ENCODE measurements at places on chromosomes 4 and X.

- DNase-seq: no peak
Observed at GRCh38 chr4:183716302-183716701, 57.2 kb downstream of the TRAPPC11 start.

- DNase-seq: peak; percentile 85
Observed at GRCh38 chr4:102449751-102450352, 51.3 kb upstream of the NFKB1 start.

- DNase-seq: no peak
Observed at GRCh38 chr4:63632858-63633257, 776.4 kb downstream of the TECRL start.

- DNase-seq: no peak
Observed at GRCh38 chr4:3375688-3376087, 66.1 kb upstream of the HGFAC start.

GRCh38 chr4:183760326-183760725, 101.2 kb downstream of the TRAPPC11 start:
- no peak for DNase-seq

DNA sequence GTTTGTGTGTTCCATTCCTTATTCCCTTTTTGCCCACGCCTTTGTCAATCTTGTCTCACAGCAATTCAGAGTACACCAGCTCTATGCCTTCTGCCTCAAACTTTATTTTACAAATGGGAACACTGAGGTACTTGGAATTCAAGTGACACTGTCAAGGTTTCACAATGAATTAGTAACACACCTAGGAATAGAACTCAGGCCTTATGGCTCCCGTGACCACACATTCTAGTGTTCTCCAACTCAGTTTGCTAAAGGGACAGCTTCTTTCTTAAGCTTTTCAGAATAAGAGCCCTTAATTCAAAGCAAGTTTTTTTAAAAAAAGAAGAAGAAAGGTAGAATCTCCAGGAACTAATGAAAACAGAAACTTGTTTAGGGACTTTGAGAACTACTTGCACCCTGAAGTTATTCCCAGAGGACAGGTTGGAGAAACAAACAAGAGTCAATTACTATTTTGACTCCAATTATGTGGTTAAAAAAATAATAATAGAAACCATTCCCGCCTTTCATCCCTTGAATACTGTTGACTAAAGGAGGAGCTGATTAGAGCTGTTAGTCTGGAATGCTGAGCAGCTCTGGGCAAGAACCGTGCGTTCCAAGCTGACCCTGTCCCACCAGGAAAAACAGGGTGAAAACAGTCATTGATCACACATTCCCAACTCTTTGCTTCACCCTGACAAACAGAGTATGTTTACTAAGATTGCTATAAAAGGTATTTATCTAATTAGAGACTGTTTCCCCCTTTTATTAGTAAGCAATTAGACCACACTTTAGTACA, 408.8 kb upstream of the CNKSR2 start:
- DNase-seq: no peak

DNA sequence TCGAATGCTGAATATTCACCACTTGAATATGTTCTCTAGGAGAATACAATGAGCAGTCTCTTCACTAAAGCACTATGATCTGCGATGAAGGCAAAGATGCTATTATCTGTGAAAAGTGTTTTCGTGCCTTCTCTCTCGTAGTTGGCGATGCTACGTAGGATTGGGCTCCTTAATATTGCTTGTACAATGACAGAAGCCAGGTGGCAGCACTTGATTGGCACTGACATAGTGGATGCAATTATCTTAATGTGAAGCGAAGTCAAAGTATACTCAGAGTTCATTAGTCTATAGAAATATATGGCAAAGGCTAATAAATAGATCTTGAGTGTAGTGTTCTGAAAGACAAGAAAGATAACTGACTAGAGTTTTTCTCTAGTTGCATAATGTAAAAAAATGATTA, 1135.7 kb upstream of the AGA start:
- no peak for DNase-seq

GRCh38 chr4:55547918-55548317, 1.2 kb upstream of the CLOCK start:
- no peak for DNase-seq

GRCh38 chrX:97306771-97307470, 423.2 kb downstream of the RPA4 start:
- DNase-seq: no peak

DNA sequence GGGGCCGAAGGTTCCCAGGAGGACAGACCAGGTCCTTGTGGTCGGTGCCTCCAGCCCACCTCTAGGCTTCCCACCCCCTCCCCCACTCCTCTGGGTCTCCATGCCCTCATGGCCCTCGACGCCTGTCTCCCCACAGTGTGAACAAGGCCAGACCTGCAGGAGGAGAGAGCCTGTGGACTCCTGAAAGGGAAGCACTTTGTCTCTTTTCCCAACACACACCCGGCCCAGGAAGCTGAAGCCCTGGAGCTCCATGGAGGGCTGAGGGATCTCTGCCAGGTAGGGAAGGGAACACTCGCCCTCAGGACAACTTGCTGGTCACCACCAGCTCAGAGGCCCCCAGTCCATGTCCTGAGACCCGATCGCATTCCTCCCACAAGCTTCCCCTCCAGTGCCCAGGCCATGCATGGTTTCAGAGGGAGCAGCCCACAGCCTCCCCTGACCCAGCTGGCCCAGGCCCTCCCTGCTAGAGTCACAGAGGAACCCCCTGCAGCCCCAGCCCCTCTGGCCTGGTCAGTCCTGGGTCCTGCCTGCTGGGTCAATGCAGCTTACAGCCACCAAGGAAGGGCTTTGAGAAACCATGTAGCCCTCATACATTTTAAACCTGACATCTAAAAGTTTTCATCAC, 60.8 kb downstream of the ABLIM2 start:
- DNase-seq: no peak

GRCh38 chrX:30821116-30821515, 67.9 kb downstream of the TAB3 start:
- no peak for DNase-seq

- peak; percentile 9 for DNase-seq
Observed at GRCh38 chrX:1164322-1165288, 47.8 kb downstream of the CRLF2 start.

DNA sequence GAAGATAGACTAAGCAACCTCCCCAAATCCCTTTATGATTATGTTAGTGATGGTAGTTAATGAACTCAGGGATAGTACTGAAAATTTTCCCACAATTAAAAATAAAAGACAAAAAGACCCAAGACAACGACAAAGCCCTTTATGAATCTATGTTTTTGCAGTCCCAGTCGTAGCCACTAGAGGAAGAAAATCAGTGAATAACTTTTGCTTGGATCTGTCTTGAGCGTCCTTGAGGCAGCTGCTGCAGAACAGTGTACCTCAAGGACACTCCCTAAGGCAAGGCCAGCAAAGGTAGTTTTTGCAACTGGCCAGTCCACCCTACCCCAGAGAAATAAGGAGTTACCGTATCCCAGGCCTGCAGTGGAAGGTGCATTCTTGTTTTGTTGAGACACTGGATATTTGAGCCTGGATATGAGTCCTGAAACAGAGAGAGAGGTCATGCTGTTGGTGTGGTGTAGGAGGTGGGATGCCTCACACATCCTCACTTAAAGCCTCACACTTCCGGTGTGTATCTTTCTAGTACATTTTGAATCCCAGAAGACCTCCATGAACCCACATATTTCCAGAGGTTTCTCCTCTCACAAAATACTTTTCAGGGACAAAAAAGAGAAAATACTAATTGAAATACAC, 8.7 kb upstream of the TIMM8A start:
- peak; percentile 61 for DNase-seq

DNA sequence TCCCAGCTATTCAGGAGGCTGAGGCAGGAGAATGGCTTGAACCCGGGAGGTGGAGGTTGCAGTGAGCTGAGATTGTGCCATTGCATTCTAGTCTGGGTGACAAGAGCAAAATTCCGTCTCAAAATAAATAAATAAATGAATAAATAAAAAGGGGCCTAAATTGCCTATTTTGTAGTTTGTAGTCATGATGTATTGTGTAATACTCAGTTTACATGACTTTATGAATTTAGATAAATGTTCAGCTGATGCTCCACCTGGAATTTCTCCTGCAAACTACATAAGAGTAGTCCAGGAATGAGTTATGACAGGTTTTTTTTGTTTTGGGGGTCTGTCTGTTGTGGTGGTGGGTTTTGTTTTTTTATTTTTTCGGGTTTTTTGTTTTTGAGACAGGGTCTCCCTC, 31.1 kb downstream of the RBMX start:
- no peak for DNase-seq

GRCh38 chr4:2742823-2743517, 13.2 kb downstream of the TNIP2 start:
- no peak for DNase-seq

DNA sequence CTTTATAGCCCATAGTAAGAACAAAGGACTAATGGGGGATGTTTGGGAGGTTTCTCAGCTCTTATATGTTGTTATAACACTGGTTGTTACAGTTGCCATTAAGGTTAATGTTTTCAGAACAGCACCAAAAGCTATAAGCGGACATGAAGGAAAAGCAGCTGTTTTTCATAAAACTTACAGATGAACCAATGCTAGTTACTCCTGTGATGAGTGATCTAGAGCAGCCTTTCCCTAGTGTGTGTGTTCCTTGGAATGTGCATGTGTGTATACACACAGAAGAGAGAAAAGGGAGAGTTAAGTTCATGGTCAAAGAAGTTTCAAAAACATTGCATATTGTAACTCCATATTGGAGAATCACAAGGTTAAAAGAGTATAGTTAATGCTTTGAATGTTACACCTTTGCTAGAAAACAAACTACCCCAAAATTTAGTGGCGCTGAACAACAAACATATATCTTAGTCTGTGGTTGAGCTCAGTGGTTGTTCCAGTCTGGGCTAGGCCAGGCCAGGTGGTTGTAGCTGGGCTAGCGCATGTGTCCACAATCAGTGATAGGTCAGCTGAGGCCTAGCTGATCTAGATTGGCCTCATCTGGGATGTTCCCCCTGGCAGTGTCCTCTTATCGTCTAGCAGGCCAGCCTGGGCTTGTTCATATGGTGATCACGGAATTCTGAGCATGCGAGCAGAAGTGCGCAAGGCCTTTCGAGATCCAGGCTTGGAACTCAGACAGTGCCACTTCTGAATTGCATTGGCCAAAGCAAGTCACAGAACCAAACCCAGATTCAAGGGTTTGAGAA, 151.0 kb downstream of the NHS start:
- DNase-seq: no peak

GRCh38 chrX:10509397-10509796, 111.0 kb downstream of the MID1 start:
- no peak for DNase-seq

DNA sequence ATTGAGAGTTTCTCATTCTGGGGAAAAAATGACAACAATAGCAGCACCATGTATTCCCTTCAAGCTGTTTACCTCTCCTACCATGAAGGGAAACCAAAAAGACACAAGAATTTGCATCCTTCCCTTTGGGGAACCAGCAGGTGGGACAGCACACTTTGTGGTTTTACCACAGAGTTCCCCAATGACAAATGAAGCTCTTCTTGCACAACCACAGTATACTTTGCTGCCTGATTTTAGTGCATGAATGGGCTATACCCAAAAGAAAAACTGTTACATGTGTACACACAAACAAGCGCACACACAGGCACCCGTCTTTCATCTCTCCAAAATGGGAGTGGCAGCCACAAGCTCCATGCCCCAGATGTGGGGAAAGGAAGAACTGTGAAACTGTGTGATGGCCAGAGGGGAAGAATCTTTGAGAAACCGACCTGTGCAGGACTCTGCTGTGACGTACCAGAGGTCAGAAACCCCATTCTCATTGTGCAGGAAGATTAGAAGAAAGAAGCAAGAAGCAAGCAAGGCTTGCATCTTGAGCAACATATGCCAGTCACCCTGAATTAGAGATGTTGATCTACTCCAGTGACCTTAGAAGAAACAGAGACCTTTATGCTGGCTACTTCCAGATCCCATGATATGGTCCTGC, 2.7 kb upstream of the MAML3 start:
- no peak for DNase-seq

GRCh38 chr4:78184584-78184983, 127.5 kb downstream of the FRAS1 start:
- no peak for DNase-seq

DNA sequence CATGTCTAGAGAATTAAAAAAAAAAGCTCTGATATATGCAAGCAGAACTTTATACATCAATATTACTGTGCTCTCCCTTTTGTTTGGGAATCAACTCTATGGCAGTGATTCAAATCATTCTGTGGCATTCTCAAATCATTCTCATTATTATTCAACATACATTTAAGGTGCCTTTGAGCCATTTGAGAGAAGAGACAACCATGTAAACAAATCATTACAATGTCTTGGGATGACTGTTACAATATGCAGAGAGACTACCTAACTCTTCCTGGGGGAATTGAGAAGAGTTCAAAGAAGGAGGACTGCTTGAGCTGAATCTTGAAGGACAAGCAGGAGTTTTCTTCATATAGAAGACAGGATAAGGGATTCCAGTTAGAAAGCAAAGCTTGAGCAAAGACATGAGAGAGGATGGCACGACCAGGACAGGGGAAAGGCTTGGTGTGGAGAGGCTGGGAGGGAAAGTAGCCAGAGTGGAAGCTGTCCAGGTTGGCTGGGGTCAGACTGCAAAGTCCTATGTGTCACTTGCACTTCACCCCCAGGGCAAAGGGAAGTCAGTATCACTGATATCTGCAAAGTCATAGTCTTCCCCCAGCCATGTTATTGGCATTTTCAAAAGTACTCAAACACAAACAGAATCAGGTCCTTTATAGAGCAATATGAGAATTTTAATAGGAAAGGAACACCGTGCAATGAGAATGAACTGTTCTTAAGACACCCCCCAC, 9.0 kb downstream of the SEC24D start:
- no peak for DNase-seq

DNA sequence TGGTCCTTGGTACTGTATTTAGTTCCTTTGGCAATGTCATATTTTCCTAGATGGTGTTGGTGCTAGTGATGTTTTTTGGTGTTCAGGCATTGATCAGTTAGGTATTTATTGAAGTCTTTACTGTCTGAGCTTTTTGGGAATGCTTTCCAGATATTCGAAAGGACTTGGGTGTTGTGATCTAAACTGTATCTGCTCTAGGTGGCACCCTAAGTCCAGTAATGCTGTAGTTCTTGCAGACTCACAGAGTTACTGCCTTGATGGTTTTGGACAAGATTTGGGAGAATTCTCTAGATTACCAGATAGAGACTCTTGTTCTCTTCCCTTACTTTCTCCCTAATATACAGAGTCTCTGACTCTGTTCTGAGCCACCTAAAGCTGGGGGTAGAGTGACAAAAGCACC, 513.6 kb upstream of the PITX2 start:
- DNase-seq: no peak

DNA sequence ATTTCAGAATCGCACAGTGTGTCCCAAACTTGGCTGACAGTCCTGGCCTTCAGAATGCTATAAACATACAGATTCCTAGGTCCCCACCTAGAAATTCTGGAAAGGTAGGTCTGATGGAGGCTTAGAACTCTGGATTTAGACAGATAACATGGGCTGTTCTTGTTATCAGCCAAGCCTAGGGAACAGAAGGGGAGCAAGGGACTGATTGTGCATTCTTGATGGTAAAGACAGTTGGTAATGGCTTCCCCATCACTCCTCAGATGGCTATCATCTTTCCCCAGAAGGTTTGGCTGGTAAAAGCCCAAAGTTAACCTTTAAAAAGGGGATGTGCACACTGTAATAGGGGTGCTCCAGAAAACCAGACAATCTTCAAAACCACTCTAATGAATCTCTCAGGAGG, 35.7 kb downstream of the DIPK2B start:
- peak; percentile 48 for DNase-seq

All from hematopoietic multipotent progenitor cell treated with erythropoietin and hydrocortisone succinate and interleukin-3 and kit ligand, for 8 days (in vitro differentiated cells).